ENCODE measurements at places on chromosomes 4 and X. TPM values are rescaled to one million over a fixed set of nuclear protein-coding genes. Genes with fewer than 3 reads are reported as not detected.
A peak's percentile ranks its signal among the peaks of the same experiment; 100 is the strongest.

The IL9R gene
- 1.4 TPM for total RNA-seq

The FGG gene
- total RNA-seq, result not detected

The CFAP47 gene
- not detected for total RNA-seq

The MAGEA4 gene
- total RNA-seq, result not detected

The MAGEA1 gene
- total RNA-seq, result not detected

The NAA10 gene
- total RNA-seq, result 150 TPM

The SMIM31 gene
- total RNA-seq, result not detected

The TRAM1L1 gene
- not detected for total RNA-seq

The PAGE2B gene
- 0.56 TPM for total RNA-seq

The CXCL1 gene
- not detected for total RNA-seq

The SMARCA1 gene
- 0.47 TPM for total RNA-seq

The FRMPD4 gene
- total RNA-seq, result not detected

The TASL gene
- total RNA-seq, result 3.1 TPM

The DMD gene
- 0.46 TPM for total RNA-seq

The PPP1R2C gene
- not detected for total RNA-seq

DNA sequence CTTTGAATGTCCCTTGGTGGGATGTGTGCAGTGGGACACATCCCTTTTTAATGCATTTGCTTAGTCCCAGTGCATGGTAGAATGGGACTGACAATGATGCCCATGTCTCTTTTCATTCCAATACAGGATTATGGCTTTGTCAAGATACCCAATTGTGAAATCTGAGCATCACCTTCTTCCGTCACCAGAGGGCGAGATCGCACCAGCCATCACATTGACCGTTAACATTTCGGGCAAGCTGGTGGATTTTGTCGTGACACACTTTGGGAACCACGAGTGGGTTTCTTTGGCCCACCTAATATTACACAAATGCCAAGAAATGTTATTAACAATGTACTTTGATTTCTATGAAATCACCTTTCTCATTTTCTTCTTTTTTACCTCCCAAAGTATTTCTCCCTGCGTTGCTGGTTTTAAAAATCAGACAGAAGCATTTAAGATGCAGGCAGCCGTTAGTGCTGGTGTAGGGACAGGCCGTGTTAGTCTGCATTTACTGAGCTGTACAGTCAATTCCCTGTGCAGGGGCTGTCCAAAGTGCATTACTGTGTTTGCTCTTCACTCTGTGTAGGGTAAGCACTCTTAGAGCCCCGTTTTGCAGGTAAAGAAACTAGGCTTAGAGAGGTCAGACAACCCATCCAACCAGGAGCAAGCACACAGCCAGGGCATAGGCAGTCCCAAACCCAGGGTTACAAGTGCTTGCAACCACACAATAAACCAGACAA, 46.5 kb downstream of the CWH43 start:
- DNase-seq, result peak; percentile 1

DNA sequence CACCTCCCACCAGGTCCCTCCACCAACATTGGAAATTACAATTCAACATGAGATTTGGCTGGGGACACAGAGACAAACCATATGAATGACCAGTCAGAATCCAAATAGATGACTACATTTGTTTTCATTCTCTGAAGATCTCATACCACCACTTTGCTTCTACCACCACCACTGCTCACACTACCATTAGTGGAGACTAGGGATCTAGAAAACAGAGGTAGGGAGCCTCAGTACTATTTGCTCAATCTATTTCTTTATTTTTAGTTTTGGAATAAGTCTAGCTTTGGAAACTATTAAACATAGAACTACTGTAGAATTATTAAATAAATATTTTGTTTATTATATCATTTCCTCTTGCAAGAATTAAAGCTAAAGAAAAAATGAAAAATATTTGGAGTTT, 727.9 kb downstream of the CCSER1 start:
- DNase-seq, result no peak

DNA sequence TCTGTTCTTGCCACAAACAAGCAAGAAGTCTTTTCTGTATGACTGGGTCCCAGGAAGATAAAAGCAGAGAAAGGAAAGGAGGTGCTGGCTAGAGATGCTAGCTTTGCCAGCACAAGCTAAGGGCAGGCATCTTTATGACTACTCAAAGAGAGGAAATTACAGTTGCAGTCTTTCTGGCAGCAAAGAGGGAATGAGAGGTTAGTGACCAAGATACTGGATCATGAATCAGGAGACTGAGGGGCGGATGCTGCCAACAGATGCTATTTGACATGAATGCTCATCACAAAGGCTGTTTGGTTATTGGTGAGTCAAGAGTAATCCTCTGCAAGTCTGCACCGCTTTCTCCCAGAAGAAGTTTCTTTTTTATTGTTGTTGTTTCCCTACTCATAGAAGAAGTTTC, 5.5 kb upstream of the XIAP start:
- DNase-seq, result no peak

DNA sequence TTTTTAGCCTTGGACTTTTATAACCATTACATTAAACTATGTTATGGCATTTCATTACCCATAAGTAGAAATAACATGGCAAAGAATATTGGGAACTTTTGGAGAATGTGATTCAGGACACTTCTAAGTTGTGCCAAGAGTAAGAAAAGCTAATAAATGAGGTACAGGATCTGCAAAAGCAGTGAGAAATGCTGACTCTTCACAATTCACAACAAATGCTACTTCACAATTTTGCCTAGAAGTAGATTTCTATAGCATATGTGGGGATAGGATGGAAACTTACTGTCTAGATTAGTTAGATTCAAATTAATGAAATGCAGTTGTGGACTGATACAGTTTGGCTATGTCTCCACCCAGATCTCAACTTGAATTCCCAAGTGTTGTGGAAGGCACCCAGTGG, 173.7 kb downstream of the COMMD8 start:
- no peak for DNase-seq

GRCh38 chr4:53313510-53313909, 52.4 kb downstream of the SCFD2 start:
- no peak for DNase-seq

- no peak for DNase-seq
Measured at GRCh38 chrX:135522132-135522530, 1.7 kb downstream of the INTS6L start.

GRCh38 chr4:12270546-12270945, 841.9 kb upstream of the HS3ST1 start:
- no peak for DNase-seq

GRCh38 chrX:55056820-55057674, 17.8 kb upstream of the PAGE2B start:
- no peak for DNase-seq

- DNase-seq, result no peak
Measured at GRCh38 chrX:1741816-1742394, 127.0 kb downstream of the ASMT start.

- no peak for DNase-seq
Measured at GRCh38 chr4:110268352-110268751, 69.9 kb upstream of the ELOVL6 start.

GRCh38 chr4:91116861-91117260, 989.7 kb downstream of the CCSER1 start:
- DNase-seq, result no peak

DNA sequence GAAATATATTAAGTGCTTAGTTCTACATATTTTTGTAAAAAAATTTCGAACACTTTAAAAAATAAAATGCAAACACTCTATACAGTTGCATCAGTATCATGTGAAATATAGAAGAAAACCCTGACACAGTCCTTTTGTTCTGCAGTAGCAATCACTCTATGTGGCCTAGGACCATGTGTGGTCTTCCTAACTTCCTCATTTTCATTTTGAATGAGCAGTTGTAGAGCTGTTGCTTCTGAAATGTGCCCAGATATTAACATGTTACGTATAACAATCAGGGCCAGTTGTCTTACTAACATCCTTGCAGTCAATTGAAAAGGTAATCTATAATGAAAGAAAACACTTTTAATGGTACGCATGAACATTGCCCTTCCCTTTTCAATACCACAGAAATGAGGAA, 107.9 kb downstream of the ZNF827 start:
- DNase-seq, result no peak

DNA sequence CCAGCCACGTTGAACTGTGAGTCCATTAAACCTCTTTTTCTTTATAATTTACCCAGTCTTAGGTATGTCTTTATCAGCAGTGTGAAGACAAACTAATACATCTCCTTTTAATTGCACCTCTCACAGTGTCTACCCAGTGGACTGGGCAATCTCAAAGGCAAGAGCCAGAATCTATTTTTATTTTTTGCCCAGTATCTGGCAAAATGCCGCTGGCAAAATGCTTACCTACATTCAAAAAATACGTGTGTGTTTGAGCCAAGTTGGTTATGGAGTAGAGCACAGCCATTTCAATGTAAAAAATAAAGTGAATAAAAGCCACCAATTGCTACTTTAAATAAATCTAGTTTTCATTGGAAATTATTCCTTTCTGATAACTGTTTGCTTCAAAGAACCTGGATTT, 199.9 kb downstream of the GC start:
- DNase-seq, result no peak

DNA sequence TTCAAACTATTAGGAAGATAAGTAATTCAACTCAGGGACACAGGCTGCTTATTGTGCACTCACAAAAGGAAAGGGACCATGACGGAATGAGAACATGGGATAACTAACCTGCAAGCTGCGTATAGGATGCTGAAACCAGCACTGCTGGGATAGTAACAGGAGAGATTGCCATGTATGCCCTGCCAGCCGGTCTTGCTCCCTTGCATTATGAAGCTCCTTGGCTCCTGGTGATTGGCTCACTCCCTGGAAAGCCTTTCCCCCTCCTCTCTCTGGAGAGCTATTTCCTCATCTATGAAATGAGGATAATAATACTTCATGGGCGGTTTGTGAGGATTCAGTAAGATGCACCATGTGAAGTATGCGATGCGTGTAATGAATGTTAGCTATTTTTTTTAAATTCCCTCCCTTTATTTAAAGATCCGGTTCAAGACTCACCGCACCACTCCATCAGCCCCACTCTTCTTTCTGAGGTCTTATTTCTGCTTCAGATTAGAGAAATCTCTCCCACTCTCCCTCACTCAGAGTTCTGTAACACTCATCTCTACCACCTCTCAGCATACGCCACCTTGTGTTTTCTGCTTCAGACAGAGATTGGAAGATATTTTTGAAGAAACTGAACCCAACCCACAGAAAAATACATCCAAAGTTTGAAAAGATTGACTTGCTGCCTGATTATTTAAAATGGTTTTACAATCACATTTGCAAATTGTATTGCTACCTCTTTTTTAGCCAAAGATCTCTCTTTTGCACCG, 18.4 kb downstream of the MSMO1 start:
- no peak for DNase-seq

GRCh38 chrX:150683536-150684146, 9.6 kb upstream of the MTMR1 start:
- no peak for DNase-seq

- no peak for DNase-seq
Measured at GRCh38 chrX:39214387-39215126, 413.3 kb downstream of the MID1IP1 start.

DNA sequence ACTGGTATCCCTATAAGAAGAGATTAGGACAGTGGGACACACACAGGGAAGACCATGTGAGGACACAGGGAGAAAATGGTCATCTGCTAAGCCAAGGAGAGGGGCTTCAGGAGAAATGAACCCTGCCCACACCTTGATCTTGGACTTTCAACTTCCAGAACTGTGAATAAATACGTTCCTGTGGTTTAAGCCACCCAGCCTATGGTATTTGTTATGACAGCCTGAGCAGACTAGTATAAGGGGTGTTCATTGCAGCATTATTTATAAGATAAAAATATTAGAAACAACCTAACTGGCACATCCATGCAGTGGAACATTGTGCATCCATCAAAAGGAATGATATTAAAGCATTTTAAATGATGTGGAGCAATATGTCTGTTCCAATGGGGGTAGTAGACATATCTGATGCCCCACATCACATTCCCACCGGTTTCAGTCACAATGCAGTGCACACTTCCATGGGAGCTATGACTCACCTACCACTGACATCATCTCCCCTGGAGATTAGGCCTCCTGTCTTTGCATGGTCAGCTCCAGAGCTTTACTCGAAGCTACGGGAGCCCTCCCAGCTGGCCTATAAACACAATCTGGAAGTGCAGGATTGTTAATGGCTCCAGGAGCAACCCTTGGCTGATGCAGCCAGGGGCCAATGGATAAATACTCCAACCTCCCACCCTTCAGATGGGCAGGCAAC, 38.9 kb upstream of the MAMLD1 start:
- DNase-seq, result no peak

DNA sequence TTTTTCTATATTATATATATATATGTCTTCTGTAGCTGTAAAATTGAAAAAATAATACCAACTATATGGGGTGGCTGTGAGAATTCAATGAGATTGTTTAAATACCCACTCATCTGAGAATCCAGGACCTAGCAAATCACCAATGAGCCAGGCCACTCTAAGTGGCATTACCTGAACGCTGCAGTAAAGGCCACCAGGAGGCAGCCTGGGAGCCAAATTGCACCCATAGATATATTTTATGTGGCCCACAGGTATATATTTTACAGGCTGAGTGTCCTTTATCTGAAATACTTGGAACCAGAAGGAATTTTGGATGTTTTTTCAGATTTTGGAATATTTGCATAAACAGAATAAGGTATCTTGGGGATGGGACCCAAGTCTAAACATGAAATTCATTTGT, 58.2 kb upstream of the C4orf50 start:
- DNase-seq, result no peak

DNA sequence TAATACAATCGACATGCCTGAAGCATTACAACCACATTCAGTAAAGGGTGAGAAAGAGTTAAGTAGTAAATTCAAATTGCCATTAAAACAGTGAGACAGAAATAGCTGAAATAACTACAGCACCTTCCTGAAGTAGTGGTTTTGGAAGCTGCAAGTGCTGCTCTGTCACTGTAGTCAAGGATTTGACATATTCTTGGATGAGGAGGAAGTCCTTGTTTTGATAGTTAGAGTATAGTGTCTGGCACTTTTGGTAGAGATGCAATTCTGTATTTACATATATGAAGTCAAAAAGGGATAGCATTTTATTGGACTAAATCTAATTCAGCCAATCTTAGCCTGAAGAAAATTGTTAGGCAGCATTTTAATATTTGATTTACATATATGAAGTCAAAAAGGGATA, 1559.6 kb downstream of the TECRL start:
- DNase-seq, result no peak

DNA sequence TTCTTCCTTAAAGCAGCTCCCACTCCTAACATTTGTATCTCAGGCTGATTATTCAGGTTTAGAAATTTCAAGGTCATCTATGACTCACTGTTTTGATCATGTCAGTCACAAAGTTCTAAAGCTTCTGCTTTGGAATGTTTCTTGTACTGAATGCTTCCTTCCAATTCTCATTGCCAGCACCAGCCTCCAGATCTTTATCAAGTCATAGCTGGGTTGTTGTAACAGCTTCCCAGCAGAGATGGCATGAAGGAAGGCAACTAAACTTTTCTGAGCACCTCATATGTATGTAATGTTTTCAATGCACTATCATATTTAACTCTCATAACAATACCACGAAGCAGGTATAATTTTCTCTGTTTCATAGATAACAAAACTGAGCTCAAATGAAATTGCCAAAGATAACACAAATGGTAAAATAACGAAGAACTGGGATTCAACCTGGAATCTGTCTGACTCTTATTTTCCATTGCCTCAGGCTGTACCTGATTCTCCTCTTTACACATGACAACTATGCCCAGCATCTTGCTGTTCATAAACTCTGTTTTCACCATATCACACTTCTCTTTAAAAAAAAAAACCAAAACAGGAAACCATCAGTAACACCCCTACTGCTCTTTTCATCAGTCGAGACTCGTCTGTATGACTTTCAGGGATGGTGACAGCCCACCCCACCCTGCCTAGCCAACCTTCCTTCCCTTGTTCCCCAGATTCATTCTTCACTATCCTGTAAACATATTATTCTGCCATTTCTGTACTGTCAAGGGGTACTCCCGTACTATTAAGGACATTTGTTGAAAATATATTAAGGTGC, 13.4 kb downstream of the TRPC3 start:
- DNase-seq, result no peak

- DNase-seq, result no peak
Measured at GRCh38 chrX:2502120-2502667, 1.4 kb upstream of the DHRSX start.

All from activated naive CD8-positive, alpha-beta T cell treated with anti-CD3 and anti-CD28 coated beads for 36 hours (primary cell).